Activated CD4-positive, alpha-beta T cell treated with anti-CD3 and anti-CD28 coated beads, Interleukin-2, amount 50 U/mL, for 48 hours (primary cell): ENCODE measurements at places on chromosomes 5 and 9.

DNA sequence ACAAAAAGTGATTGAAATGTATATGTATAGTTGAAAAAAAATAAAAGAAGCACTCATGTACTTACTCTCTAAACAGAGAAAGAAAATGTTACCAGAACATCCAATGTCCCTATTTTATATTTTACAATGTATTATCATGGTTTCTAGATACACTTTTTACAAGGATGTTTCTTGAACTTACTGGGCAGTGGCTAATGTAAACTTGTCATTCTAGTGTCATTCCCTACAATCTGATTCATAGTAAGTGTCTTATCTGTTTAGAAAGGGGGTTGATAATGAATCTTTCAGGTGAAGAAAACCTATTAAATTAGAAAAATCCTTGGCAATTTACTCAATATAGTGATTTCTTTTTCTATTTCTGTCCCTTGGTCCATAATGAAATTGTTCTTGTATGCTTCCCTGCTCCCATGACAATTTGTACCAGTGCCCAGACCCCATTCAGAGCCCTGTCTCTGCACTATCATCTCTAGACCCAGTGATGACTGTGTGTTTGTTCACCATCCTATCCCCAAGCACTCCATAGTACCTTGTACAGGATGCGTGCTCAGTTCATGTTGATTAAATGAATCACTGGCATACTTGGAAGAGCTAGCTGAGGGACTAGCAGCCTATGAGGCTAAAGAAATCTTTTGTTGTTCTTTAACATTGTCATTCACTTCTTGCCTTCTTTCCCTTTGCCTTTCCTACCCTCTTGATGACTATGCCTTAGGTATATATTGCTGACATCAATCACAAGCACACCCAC lies 101.2 kb downstream of the HMHB1 start:
- no peak for DNase-seq

GRCh38 chr5:140145818-140146522 lies 20.2 kb downstream of the IGIP start:
- DNase-seq: peak; percentile 66

GRCh38 chr9:89768650-89769071 lies 163.8 kb downstream of the GADD45G start:
- no peak for DNase-seq

GRCh38 chr9:88754452-88754851 lies 219.5 kb downstream of the NXNL2 start:
- no peak for DNase-seq

- no peak for DNase-seq
Measured at GRCh38 chr5:73388740-73389139, 59.8 kb downstream of the FOXD1 start.

GRCh38 chr5:79486116-79486515 lies 27.8 kb downstream of the HOMER1 start:
- no peak for DNase-seq

- DNase-seq: no peak
Measured at GRCh38 chr5:75010838-75011237, 41.5 kb downstream of the GCNT4 start.

GRCh38 chr5:115180165-115180709 lies 10.5 kb upstream of the TRIM36 start:
- peak; percentile 30 for DNase-seq

- DNase-seq: peak; percentile 11
Measured at GRCh38 chr5:56269216-56269927, 36.2 kb upstream of the ANKRD55 start.

DNA sequence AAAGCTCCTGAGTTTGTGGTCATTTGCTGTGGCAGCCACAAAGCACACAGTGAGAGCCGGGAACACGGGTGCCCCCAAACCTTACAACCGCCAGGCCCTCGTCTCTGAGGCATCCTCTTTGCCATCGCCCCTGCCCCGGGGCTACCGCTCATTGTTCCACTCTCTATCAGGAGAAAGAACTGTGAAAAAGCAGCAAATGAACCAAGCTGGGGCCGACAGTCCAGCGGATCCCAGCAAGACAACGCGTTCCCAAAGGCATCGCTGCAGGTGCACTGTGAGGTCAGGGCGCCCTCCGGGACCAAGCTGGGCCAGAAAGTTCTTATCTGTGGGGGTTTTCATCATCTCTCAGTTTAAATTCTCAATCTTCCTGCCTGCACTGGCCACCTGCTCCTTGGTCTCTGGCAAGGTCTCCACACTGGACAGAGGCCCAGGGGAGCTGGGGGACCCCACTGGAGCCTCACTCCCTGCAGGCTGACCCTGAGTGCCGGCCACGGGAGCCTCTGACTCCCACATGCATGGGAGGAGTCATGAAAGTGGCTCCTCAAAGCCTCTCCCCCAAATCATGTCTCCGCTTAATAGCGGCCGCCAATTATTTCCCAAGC lies 32.1 kb downstream of the VAV2 start:
- DNase-seq: no peak

DNA sequence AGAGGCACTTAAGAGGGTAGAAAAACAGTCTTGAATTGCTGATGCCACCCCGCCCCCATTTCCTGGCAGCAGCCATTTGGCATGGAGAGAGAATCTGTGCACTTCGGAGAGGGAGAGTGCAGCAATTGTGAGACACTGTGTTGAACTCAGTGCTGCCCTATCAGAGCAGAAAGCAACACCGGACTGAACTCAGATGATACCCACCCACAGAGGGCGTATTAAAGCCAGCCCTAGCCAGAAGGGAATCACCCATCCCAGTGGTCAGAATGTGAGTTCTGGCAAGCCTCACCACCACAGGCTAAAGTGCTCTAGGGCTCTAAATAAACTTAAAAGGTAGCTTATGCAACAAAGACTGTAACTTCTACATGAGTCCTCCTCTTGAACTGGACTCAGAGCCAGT lies 88.4 kb upstream of the RGS7BP start:
- no peak for DNase-seq

- no peak for DNase-seq
Measured at GRCh38 chr5:38799556-38800377, 46.0 kb upstream of the OSMR start.

- no peak for DNase-seq
Measured at GRCh38 chr5:159107308-159107707, 7.6 kb upstream of the EBF1 start.

GRCh38 chr5:123012321-123012720 lies 24.2 kb downstream of the PPIC start:
- DNase-seq: no peak

GRCh38 chr9:89657295-89657694 lies 52.5 kb downstream of the GADD45G start:
- DNase-seq: no peak

- peak; percentile 85 for DNase-seq
Measured at GRCh38 chr9:35882263-35882848, 12.2 kb upstream of the OR13J1 start.

- no peak for DNase-seq
Measured at GRCh38 chr9:120980951-120981350, 54.4 kb upstream of the TRAF1 start.

DNA sequence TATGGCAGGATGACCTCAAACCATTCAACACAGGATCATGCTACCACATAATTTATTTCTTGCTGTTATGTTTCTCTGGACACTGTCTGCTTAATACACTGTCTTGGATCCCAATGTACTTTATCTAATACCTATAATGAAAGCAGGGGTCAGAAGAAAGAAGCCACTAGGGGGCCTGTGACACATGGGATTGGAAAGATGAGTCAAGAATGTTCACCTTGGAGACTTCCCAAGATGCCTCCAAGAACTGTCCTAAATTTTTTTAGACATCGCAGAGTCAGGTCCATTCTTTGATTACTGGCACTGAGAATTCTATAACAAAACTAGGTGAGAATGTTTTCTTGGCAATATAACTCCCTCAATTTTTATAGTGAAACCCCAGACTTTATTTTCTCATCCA lies 305.8 kb upstream of the SMARCA2 start:
- no peak for DNase-seq

- no peak for DNase-seq
Measured at GRCh38 chr9:85199866-85200495, 530.5 kb downstream of the NTRK2 start.

- no peak for DNase-seq
Measured at GRCh38 chr9:96062031-96062430, 186.5 kb downstream of the ERCC6L2 start.

DNA sequence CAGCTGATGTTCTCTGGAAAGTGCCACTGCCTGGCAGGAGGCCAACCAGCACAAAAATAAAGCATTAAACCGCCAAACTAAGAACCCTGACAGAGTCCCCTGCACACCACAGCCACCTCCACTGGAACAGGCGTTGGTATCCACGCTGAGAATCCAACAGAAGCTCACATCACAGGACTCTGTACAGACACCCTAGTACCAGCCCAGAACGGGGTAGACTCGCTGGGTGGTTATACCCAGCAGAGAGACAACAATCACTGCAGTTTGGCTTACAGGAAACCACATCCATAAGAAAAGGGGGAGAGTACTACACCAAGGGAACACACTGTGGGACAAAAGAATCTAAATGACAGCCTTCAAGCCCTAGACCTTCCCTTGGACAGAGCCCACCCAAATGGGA lies 15.0 kb upstream of the POU5F2 start:
- DNase-seq: no peak

DNA sequence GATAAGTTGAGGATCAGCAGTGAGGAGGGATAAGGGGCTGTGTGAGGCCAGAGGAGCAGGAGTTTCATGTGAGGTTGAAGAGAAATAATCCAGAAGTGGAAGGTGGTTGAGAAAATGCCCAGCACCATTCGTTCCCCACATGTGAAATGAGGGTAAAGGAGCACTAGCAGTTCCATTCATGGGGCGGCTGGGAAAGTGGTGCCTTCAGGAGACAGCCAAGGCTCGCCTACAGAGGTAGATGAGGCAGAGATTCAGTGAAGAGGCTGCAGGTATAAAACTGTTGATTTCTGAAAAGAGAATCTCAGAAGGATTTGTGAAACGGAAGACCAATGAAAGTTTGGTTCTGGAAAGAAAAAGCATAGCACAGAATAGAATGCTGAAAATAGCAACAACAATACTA lies 272.6 kb downstream of the MSX2 start:
- DNase-seq: no peak
